AG04450 (cell line): ENCODE measurements at places on chromosomes 13 and 19. TPM values are rescaled to one million over a fixed set of nuclear protein-coding genes. Genes with fewer than 3 reads are reported as not detected.

Gene LGI4
- polyA plus RNA-seq = 0.07 TPM in 1 of 2 replicates, not detected in the other

Gene ZNF749
- 7.4 and 9.7 TPM in 2 replicates for polyA plus RNA-seq

DNA sequence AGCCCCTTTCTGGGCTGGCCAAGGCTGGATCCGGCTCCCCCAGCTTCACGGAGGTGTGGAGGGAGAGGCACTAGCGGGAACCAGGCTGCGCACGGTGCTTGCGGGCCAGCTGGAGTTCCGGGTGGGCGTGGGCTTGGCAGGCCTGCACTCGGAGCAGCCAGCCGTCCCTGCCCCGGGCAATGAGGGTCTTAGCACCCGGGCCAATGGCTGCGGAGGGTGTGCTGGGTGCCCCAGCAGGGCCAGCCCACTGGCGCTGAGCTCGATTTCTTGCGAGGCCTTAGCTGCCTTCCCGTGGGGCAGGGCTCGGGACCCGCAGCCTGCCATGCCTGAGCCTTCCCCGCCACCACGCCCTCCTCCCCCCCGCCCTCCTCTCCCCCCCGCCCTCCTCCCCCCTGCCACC, 2.6 kb upstream of the ZNF559 start:
- no peak for DNase-seq

Gene LYPD4
- not detected in 2 replicates for polyA plus RNA-seq

- no peak for DNase-seq
These were observed 63.3 kb downstream of the ZIC5 start for GRCh38 chr13:99908140-99908803.

- no peak for DNase-seq
These were observed 23.5 kb downstream of the TDRD12 start for GRCh38 chr19:32743021-32743420.

GRCh38 chr19:54684527-54684926, 21.7 kb downstream of the LILRB4 start:
- DNase-seq = no peak

- no peak for DNase-seq
These were observed 162.1 kb downstream of the ZIC5 start for GRCh38 chr13:99809496-99809895.

DNA sequence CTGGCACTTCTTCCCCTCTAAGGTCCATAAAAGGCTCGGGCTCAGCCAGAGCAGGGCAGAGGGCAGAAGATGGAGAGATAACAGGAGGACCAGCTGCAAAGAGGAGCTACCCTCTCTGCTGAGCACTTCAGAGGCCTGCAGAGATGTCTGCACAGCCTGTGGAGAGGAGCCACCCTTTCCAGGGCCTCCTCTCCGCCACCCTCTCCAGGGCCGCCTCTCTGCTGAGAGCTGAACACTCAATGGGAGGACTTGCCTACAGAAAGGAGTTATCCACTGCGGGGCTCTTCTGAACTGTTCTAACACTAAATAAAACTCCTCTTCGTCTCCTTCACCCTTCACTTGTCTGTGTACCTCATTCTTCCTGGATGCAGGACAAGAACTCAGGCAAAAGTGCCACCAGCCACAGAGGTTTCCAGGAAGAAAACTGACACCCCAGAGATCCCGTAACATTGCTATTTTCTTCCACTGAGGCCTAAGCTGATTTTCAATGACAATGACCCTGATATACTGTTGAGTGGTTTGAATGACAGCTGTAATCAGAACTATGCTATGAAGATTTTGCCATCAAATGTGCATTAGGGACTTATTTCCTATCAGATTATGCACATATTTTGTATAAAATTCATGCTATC, 16.2 kb upstream of the TSC22D1 start:
- no peak for DNase-seq

DNA sequence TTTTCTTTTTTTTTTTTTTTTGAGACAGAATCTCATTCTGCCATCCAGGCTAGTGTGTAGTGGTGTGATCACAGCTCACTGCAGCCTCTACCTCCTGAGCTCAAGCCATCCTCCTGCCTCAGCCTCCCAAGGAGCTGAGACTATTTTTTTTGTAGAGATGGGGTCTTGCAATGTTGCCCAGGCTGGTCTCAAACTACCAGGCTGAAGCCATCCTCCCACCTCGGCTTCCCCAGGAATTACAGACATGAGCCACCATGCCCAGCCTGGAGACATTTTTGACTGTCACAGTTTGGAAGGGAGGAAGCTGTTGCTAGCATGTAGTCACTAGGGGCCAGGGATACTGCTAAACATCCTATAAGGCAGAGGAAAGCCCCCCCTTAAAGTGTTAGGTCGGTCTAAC, 23.9 kb downstream of the ZIC5 start:
- DNase-seq = no peak

DNA sequence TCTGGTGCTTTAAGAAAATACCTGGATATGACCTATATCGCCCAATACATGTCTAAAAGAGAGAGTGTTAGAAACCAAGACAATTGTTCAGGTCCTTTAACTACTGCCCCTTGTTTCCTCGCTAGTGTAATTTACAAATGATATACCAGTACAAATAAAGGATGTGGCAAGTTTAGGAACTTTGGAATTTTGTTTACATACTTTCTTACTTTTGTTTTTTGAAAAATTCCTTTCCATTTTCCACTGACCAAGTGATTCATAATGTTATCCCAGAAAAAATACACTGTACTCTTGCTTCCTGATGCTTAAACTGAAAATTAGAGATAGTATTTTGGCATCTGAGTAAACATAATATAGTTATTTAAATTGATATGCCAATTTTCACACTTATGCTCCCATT, 96.8 kb upstream of the CSNK1A1L start:
- peak; percentile 16 for DNase-seq

Gene TMEM59L
- polyA plus RNA-seq = 0.81 and 1.3 TPM in 2 replicates

DNA sequence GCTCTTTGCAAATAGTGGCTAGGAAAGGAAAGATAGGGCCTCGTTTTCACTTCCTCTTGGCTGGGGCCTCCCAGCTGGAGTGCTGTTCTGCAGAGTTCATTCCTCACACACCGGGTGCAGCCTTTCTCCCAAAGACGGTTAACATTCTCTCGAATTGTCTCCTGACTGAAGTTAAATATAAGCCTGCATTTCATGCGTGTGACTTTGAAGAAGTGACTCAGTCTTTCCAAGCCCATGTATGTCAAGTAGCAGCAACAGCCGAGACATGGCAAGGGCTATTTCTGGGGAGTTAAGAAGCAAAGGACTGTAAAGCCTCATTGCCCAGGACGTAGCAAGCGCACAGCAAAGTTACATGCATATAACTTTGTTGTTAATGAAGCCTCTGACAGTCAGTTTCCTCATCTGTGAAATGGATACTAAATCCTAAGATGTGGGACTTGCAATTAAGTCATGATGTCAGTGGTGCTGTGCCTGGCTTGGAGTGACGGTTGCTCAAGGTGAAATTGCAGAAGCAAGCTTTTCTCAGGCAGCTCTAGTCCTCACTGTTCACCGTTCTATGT, 502.4 kb downstream of the MYO16 start:
- no peak for DNase-seq

Gene AP1M2
- polyA plus RNA-seq = 0.17 TPM in 1 of 2 replicates, not detected in the other

DNA sequence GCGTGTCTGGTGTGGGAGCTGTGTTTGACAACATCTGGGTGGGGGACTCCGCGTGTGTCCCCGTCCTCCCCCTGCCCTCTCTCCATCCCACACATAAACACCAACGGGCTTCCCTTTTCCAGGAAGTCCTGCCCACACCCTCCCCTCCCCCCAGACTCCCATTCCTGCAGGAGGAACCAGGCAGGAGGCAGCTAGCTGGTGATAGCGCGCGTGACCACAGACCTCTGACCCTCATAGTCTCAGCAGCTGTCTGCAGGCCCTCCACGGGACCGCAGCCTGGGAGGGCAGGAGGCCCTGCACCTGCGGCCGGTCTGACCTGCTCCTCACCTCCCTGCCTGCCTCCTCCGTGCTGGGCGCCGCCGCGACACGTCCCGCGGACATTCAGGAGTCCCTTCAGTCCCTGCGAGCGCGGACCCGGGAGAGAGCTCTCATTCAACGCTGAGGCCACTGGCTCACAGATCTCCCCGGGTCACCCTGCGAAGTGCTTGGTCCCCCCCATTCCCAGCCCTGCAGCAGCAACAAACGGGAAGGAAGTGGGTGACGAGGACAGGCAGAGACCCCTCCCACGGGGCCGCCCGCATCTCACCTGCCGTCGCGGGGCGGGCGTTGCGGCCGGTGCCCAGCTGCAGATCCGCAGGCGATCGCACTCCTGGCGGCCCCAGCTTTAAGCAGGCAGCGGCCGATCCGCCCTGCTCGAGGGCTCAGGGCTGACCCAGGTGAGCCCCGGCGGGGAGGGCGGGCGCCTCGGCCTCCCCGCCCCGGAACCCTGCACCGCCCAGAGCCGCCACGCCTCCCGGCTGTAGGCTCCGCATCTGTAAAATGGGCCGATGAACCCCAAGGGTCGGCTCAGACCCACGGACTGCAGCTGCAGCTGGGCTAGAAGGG, 1.1 kb upstream of the ACP5 start:
- DNase-seq = no peak

- no peak for DNase-seq
These were observed 327.1 kb downstream of the RFC3 start for GRCh38 chr13:34145061-34145460.

Gene FUT6
- polyA plus RNA-seq = not detected in 2 replicates

DNA sequence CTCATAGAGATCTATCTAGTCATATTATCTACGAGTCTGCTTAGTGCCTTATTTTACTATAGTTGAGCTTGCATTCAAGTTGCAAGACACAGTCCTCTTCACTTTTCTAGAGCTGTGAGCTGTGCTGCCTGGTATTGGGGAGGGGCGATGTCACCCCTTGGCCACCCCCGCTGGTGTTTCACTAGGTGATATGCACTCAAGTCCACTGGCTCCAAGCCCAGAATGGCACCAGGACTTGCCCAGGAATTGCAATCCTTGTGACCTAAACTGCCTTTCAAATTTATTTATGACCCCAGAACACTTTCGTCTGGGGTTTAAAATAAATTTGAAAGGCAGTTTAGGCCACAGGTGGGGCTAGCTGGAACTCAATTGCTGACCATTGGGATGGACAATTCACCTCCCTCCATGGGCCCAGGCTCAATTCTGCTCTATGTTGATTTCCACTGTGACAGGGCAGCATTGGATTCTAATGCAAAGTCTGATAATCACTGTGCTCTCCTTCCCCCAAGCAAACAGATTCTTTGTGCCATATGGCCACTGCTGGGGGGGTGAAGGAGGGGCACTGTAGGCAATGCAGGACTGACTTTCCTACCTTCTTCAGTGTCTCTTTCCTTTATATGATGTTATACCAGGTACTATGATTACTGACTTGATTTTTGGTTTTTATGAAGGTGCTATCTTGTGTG, 1244.2 kb upstream of the MIR17HG start:
- DNase-seq = no peak

Gene KLF1
- not detected in 2 replicates for polyA plus RNA-seq

DNA sequence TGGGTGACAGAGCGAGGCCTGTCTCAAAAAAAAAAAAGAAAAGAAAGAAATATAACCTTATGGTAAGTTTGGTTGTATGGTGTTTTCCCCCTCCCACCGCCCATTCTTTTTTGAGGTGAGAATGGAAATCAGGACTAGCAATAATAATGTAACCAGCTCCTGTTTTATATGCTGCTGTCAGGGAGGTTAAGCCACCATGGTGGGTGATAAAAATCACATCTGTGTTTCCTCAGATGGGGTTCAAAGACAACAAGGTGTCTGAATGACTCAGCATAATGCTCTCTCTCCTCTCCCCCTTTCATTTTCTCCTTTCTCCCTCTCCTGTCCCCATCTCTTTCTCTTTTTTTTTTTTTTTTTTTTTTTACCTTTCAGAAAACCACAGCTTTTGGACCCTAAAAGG, 28.3 kb upstream of the GARRE1 start:
- no peak for DNase-seq

- DNase-seq = no peak
These were observed 16.1 kb upstream of the TPRX2 start for GRCh38 chr19:47842941-47843340.

Gene ZNF625
- 3.3 and 3.4 TPM in 2 replicates for polyA plus RNA-seq

Gene ZNF208
- polyA plus RNA-seq = not detected in 2 replicates

DNA sequence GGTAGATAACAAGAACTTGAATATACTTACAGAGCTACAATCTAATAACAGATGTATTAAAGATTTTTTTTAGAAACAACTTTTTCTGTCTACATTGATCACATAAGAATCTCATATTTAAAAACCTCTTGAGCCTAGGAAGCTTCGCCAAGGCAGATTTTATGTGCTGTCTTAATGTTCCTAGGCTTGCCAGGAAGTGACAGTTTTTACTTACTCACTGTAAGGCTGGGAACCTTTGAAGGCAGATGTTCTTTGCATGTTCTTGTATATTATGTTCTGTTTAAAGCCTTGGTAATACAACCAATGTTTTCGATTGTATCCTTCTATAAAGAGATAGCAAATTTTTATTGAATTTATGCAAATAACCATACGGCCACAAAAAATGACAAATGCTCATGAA, 492.7 kb downstream of the GPC5 start:
- no peak for DNase-seq

Gene ZNF146
- 82.2 and 107 TPM in 2 replicates for polyA plus RNA-seq

- no peak for DNase-seq
These were observed 690.9 kb downstream of the SLITRK6 start for GRCh38 chr13:85108356-85108755.

GRCh38 chr13:63446329-63446728, 2030.7 kb upstream of the PCDH20 start:
- no peak for DNase-seq

GRCh38 chr19:38850976-38851621, 1.3 kb upstream of the HNRNPL start:
- no peak for DNase-seq

GRCh38 chr13:94548382-94548781, 47.6 kb downstream of the TGDS start:
- no peak for DNase-seq

GRCh38 chr19:7509625-7510024, 6.3 kb upstream of the ZNF358 start:
- no peak for DNase-seq

DNA sequence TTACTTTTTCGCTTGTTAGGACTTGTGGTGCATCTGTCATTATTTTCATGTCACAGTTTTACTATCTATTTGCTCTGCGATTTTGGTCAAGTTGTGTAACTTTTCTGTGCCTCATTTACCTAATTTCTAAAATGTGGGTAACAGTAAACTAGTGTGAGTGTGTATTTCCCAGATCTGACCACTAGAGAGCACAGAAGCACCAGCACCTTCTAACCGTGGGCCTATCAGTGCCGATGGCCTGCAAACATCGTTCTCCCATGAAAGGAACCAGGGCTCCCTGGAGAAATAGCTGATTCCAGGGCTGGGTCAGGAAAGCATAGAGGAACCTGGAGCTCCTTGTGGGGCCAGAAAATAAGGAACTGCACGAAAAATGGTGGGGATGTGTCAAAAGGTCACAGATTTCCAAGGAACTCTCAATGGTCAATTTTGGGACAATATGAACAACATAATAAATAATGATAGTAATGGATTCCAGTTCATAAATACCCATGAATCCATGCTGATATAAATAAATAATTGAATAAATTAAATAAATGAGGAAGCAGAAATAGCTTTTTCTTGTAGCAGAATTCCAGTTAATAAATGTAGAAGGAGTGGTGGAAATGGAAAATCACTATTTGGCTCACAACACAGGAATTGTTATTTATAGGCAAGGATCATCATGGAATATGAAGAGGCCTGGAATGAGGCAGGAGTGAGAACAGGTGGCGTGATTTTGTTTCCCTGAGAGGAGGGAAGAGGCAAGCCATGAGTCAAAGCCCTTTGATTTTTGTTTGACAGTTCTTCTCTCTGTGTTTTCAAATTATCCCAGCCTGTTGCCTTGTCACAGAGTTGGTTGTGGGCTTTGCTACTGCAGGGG, 31.1 kb downstream of the CEACAM8 start:
- no peak for DNase-seq

Gene KASH5
- polyA plus RNA-seq = not detected in 2 replicates
